ENCODE measurements at places on chromosomes 5 and 9. TPM values are rescaled to one million over a fixed set of nuclear protein-coding genes. Genes with fewer than 3 reads are reported as not detected.

DNA sequence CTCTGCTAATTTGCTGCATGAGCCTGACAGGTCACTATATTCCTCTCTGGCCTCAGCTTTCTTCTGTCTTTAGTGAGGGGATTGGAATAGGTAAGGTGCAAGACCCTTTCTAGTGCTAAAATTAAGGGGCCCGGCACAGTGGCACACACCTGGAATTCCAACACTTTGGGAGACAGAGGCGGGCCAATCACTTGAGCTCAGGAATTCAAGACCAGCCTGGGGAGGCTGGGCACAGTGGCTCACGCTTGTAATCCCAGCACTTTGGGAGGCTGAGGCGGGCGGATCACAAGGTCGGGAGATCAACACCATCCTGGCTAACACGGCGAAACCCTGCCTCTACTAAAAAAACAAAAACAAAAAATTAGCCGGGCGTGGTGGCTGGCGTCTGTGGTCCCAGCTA lies 37.2 kb downstream of the EGR1 start:
- no peak for DNase-seq

GRCh38 chr9:130368631-130369103 lies 76.1 kb upstream of the ASS1 start:
- peak; percentile 70 for DNase-seq

DNA sequence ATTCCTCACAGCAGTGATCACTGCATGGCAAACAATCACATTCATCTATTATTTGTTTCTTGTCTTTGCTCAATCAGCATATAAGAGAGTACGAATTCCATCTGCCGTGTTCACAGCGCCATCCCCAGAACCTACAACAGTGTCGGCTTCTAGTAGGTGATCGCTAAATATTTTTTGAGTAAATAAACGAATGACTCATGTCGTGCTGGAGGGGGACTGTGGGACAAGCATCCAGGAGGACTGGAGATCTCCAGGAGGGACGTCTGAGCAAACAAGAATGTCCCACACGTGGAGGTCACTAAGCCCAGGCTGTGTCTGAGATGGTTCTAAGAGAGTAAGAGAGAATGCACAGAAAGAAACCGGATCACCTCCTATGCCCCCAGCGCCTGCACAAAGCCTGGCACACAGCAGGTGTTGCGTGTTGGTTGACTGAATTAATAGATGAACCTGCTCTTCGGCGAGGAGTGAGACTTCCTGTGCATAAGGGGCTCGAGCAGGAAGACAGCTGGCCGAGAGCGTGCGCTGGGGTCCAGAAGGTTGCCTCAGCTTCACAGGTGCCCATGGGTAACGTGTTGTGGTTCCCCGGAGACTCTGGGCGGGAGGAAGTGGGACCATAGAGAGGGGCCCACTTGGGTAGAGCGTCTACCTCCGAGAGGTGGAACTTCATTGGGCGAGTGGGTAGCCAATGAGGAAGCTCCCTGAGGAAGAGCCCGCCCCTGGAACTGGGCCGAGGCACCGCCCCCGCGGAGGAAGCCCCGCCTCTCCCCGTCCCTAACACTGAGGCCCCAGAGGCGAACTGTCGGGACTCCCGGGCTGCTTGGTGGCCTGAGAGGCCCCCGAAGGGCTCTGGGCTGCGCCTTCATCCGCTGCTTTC lies 193.0 kb downstream of the MELK start:
- peak; percentile 99 for DNase-seq

- DNase-seq: no peak
These were observed 112.2 kb downstream of the PIP5K1B start for GRCh38 chr9:68817079-68817875.

DNA sequence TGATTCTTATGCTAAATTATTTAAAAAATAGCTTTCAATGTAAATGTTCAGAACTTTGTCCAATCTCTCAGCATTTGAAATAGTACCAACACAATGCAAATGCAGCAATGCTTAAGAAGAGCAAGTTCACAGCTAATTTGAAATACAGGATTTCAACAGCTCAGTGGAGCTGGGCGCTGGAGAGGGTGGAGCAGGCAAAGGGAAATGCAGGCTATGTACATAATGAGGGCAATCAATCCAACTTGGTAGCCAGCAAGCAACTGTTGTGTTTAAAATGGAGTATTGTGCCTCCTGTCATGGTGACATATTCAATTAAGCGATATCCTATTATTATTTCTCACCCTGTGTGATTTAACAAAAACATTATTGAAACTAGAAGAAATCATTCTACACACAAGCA lies 568.8 kb downstream of the PSAT1 start:
- DNase-seq: no peak

GRCh38 chr5:654071-654778 lies 38.9 kb downstream of the TPPP start:
- DNase-seq: no peak

DNA sequence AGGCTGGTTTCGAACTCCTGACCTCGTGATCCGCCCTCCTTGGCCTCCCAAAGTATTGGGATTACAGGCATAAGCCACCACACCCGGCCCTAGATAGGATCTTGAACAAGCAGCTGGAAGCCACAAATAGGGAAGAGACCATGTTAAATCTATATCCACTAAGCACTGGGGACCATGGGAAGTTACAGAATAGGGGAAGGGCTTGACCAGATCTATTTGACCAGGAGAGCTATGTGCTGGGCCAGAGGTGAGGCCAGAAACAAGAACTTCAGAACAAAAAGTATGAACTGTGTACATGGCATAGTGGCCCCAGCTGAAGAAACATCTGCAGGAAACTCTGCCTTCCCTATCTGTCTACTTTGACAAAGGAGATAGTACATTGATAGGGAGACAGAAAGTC lies 10.8 kb downstream of the KLF4 start:
- DNase-seq: no peak

The CDHR2 gene
- total RNA-seq: 0.21 TPM

DNA sequence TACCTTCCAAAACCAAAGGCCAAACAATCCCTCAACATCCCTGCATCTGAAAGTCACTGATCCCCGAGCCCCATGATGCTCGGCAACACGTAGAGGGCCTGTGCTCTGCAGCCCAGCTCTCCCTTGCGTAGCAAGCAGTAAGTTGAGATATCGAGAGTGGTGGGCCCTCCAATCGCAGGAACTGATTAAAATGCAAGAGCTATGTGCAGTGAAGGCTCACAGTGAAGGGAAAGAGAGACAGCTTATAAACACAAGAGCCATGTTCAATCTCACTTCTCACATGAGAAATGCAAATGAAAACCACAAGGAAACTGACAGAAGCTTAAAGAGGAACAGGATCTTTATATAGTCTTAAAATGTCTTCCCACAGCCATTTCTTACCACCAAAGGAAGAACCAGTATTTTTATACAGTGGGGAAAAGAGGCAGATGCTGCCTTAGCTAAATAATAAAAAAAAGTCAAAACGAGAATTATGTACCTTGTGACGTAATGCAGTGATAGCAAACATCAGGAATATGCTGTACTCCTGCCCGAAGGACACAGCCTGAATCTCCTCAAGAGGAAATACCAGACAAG lies 24.6 kb downstream of the TTF1 start:
- DNase-seq: no peak

The TNFSF15 gene
- not detected for total RNA-seq

DNA sequence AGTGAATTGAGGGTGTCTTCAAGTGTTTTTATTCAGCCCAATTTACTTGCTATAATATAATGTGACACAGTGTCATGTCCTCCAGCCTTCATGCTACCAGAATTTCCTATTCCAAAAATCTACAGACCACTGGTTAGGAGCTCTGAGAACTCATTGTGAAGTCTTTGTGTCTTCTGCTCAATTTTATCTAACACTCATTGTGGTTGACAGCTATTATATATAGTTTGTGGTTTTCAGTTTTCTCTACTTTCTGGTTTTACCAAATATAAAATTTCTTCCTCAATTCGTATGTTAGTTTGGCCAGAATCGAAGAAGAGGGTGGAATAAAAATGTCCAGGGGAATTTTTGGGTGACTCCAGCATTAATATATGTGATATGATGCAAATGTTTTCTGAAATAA lies 509.3 kb upstream of the NUDT12 start:
- DNase-seq: no peak

- no peak for DNase-seq
These were observed 821.5 kb downstream of the EFNA5 start for GRCh38 chr5:106849266-106849665.

DNA sequence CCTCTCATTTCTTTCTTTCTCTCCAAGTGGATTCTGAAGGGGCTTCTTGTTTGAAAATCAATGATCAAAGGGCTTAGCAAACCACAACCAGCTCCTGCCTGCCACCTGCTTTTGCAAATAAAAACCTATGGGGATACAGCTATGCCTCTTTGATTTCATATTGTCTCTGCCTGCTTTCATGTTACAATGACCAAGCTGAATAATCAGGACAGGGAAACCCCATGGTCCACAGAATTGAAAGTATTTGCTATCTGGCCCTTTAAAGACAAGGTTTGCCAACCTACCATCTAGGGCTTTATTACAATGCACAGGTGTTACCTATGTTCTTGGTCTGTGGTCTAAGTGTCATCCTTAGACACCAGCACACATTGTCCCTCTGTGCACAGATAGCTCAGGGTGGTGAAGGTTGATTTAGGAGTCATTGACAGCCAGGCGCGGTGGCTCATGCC lies 28.8 kb upstream of the PLIN2 start:
- DNase-seq: no peak

DNA sequence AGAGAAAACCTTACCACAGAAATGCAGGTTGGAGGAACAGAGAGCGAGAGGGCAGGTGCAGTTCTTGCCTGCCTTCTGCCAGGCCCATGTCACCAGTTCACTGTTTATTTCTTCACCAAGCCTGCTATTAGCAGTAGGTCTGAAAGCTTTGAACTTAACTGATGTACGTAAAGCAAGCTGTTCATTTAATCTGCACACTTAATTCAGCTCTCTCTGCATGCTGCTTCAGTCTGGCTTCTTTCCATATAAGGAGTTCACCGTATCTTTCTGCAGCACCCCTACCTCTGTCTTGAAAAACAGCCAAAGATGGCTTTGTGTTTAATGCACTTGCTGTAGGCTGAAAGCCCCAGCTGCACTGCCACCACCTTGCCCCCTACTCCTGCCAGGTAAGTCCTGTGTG lies 205.1 kb downstream of the RAB3C start:
- DNase-seq: peak; percentile 3

GRCh38 chr5:147803926-147804325 lies 21.4 kb upstream of the JAKMIP2 start:
- DNase-seq: no peak

DNA sequence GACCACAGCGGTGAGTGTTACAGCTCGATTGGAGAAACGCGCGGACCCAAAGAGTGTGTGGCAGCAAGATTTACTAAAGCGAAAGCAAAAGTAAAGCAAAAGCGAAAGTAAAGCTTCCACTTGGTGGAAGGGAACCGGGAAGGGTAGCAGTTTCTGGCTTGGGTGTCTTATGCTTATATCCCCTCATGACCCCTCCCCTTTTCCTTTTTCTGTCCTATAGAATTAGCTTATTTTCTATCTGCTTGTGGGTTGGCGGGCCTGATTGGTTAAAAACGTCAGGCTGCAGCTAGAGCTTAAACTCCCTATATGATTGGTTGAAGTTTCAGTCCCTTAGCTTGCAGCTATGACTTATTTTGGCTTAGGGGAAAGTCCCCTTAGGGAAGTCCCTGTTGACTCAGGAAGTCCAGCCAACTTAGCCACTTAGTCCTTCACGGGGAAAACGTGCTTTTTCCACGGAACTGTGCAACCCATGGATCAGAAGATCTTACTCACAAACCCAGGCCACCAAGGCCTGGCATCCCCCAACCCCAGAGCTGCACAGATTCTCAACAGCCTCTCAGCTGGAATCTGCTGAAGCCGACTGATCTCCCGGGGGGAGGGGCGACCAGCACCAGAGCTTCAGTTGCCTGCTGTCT lies 114.2 kb upstream of the ADAMTS16 start:
- DNase-seq: no peak

The CWC27 gene
- total RNA-seq: 29.4 TPM

All from H7 (cell line).